GM04504 (cell line): ENCODE measurements at places on chromosomes 3 and 15.
A peak's percentile ranks its signal among the peaks of the same experiment; 100 is the strongest.

DNA sequence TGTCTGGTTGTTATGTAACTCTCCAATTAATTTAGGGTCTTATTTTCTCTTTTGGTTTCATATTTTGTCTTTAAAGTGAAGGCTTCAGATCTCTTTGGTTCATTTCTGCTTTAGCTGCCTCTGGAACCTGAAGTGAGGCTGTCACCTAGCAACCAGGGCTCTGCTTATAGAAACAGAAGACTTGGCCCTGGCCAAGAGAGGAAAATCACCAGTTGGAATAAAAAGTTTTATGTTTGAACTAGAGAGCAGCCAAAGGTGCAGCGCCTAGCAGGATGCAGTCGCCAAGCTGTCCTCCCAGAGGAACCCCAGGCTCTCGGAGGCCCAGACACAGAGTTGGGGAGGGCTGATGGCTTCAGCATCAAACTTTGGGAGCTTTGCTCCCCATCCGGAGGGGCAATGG is 41.1 kb downstream of the LYZL4 start:
- no peak for DNase-seq

- no peak for DNase-seq
These were observed 68.2 kb downstream of the RYR3 start for GRCh38 chr15:33378866-33379480.

DNA sequence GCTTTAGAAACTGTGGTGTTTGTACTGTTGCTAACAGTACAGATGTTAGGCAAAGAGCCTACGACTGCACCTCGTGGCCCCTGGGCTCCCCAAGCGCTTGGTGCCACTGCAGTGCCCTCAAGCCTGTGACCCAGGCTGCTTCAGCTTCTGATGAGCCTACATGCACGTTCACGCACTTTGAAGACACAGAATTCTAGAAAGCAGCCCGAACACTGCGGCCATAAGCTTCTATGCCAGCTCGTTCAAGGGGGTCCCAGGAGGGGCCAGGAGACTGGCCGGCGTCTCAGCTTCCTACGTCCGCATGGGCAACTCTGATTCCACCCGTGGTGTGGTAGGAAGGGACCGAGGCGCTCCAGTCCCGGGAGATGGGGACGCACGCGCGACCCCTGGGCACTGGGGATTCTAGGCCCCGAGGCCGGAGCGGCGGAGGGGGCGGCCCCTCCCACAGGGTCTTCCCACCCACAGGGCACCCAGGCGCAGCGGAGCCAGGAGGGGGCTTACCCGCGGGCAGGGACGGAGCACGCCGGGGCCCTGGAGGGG is 653 bp downstream of the MYO5C start:
- DNase-seq = no peak

DNA sequence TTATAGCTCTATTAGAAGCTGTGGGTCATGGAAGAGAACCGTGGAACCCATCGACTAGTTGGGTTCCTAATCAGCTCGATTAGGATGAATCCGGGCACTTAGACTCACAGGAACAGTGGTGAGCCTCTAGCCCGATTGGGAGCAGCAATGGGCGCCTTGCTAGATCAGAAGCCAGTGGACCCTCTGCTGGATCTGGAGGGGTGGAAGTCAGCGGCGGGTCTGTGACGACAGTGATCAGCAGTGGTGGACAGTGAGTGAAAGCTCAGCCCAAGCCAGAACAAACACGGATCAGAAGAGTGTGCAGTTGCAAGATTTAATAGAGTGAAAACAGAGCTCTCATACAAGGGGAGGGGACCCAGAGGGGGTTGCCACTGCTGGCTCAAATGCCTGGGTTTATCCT is 1170.2 kb downstream of the OTOL1 start:
- no peak for DNase-seq

DNA sequence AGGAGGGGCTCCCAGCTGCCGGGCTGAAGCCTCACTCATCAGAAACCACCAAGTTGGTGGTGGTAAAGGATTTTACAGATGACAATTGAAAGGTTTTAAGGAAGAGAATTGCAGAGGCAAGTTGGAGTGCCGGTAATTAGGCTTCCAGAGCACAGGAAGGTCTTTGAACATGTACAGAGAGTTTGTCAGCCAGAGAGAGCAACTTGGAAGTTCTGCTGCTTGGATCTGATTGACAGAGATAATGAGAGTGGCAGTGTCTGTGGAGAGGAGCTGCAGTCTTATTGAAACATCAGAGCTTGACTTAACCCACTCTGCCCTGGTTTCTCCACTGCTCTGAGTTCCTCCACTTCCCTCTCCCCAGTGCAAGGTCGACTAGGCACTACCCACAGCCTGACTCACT is 448.6 kb downstream of the EPHB1 start:
- DNase-seq = no peak

- DNase-seq = no peak
These were observed 21.5 kb downstream of the PDHB start for GRCh38 chr3:58411851-58412830.

- DNase-seq = no peak
These were observed 29.6 kb downstream of the PLSCR4 start for GRCh38 chr3:146221276-146221675.

- DNase-seq = no peak
These were observed 382.4 kb downstream of the IL5RA start for GRCh38 chr3:2727610-2728318.

DNA sequence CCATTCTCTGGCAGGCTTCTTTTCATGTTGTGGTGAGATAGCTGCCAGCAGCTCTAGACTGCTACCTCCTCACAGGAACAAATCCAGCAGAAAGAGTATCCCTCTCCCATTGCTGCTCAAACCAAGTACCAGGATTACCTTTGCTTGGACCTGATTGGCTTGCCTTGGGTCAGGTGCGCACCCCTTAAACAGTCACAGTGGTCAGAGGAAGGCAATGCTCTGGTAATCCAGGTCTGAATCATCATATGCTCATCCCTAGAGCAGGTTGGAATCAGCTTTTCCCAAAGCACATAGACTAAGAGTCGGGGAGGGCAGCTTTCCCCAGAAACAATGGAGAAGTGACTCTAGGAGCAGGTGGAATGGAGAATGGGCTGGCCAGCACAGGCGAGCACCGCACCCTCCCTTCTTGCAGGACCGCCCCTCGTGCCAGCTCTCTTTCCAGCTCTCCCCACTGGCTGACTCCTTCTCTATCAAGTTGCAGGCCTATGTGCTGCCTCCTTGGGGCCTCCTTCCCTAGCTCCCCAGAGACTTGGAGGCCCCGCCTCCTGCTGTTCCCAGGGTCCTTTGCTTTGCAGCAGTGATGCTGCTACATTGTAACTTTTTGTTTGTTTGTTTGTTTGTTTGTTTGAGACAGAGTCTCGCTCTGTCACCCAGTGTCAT is 29.9 kb upstream of the ADPGK start:
- DNase-seq = no peak

DNA sequence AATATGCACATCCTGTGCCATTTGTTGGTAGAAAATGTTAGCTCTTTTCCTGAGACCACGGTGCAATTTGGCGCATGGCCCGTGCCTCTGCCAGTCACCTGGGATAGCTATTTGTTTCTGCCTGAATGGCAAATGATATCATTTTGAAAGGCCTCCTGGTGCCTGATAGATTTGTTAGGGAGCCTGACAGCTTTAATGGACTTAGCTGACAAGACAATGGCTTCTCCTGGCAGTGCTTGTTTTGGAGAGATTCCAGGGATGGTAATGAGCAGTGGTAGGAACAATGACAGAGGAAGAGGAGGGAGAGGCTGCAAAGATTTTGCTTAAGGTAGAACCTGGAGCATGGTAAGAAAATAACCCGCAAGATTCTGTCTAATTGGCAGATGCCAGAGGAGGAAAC is 268.5 kb downstream of the CLSTN2 start:
- no peak for DNase-seq

DNA sequence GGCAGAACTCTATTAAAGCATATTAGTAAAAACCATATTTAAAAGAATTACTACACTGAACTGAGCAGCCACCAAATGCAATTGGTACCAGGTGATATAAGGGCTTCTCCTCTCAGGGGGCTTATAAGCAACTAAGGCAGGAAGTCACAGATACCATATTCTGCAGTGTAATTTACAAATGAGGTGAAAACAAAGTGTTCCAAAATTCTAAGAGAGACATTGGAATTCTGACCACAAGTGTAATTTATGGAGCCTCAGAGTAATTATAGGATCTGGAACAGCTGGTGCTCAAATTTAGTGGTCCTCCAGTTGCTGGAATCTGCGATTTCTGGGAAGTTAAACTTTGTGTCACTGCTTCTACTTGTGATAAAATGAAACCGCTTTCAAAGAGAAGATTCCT is 3.1 kb upstream of the NR1I2 start:
- no peak for DNase-seq

GRCh38 chr15:48766196-48766595 is 44.7 kb downstream of the CEP152 start:
- DNase-seq = no peak

- no peak for DNase-seq
These were observed 148.6 kb downstream of the CD47 start for GRCh38 chr3:107942244-107942643.

DNA sequence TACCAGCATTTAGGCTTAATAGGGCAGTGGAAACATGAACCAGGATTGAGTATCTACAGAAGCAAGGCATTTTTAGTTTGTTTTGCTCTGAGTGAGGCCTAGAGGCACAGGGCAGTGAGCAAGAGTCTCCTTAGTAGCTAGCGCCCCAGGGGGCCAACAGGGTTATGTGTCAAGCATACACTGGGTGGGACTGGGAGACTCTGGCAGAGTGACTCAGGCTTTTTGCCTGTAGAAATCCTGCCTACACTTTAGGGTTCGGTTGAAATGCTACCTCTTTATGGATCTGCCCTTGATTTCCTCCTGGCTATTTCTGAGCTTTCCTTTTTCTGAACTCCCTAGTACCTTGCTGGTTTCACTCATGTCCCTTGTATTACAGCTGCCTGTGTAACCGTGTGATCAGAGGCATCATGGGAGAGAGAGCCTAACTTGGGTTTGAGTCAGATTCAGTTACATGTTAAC is 72.2 kb downstream of the TOP2B start:
- no peak for DNase-seq

DNA sequence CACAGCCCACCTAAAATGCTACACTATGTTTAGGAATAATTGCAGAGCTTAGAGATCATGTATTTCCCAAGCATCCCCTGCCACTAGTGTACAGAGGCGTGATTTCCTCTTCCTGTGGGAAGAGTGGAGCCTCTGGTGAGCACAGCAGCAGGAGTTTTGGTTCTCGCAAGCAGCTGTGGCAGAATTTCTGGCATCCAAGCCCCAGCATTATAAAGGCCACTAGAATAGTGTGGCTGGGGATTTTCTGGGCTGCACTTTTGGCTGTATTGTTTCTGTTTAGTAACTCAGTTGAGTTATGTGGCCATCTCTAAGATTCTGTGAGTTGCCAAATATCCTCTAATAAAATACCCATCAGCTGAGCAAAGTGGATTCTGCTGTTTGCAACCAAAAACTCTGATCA is 64.7 kb downstream of the GPR176 start:
- DNase-seq = peak; percentile 33

DNA sequence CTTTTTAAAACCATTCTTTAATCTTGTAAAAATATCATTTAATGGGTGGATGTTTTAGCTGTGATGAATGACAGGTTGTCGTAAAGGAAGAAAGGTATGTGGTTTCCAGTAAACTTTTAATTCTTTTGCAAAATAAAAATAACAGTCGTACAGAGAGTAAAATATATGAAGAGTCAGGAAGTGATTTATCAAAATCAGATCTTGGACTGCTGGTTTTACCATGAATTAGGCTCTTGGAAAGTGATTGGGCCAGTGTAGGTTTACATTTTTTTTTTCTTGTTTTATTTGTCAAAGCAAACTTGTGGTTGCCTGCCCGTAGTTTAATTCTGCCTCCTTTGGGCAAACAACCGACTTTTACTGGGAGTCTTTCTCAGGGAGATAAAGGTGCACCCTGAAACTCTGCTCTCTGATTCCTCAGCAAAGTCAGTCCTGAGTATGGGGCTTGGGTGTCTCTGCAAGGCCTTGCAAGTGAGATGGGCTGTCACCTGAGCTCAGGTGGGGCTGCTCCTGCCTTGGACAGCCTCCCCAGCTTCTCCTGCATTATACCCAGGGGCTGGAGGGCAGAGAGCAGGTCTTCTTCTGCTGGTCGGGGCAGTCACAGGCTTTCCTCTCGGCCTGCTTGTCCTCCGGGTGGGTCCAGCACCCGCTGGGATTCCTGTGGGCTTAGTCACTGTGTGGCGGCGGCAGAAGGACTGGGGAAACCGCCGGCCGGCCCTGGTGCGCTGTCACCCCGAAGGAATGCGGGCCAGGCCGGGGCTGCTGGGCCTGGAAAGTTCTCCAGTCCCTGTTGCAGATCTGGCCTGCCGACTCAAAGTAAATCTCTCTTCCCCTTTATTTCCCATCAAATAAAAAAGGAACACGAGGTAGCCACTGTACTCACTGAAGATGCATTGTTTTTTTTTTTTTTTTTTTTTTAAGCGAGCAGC is 79.0 kb downstream of the IGF1R start:
- DNase-seq = peak; percentile 89
